ENCODE measurements at places on chromosomes 16 and 17.
A peak's percentile ranks its signal among the peaks of the same experiment; 100 is the strongest.

- no peak for DNase-seq
These were observed at the start of gene DNASE1L2 for GRCh38 chr16:2236337-2237101. Gene DNASE1L2 (plus strand): TSS chr16:2236444. CDS start chr16:2236817, 373 bp downstream.

DNA sequence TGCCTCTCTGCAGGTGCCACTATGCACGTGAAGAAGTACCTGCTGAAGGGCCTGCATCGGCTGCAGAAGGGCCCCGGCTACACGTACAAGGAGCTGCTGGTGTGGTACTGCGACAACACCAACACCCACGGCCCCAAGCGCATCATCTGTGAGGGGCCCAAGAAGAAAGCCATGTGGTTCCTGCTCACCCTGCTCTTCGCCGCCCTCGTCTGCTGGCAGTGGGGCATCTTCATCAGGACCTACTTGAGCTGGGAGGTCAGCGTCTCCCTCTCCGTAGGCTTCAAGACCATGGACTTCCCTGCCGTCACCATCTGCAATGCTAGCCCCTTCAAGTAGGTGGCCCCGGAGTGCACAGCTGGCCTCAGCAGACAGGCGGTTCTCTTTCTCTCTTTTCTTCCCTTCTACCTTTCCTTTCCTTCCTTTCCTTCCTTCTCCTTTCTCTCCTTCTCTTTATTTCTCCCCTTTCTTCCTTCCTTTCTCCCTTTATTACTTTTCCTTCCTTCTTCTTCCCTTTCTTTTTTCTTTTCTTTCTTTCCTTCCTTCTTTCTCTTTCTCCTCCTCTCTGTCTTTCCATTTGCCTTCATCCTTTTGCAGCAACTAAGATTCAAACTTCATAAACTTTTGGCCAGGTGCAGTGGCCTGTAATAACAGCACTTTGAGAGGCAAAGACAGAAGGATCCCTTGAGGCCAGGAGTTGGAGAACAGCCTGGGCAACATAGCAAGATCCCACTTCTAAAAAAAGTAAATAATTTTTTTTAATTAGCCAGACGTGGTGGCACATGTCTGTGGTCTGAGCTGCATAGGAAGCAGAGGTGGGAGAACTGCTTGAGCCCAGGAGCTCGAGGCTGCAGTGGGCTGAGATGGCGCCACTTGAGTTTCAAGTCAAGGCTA is 46.7 kb downstream of the SCNN1B start:
- DNase-seq, result no peak

DNA sequence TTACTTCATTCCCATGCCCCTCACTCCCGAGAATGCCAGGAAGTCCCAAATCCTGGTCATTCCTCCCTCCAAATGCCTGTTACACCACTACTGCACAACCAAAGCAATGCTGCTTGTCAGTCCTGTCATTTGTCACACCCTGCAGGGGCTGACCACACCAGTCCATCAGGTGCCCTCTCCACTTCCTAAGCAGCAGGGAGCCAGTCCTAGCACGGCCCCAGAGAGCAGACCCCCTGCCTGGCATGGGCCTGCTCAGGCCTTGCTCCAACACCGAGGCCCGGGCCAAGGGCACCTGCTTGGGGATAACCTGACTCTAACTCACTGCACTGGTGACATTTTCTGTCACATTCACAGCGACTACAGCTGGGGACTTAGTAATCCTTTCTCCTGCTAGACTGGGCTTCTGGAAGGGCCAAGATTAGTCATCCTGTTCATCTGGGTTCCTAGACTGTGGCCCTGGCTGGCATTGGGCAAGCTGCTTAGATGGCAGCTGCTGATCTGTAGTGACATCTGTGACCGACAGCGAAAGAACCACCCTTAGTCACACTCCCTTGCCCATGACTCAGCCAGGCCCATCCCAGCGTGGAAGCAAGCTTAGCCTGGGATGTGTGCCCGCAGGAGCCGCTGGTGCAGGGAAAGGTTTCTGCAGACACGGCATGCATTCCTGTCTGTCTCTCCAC is 5.4 kb downstream of the ALYREF start:
- DNase-seq, result no peak

DNA sequence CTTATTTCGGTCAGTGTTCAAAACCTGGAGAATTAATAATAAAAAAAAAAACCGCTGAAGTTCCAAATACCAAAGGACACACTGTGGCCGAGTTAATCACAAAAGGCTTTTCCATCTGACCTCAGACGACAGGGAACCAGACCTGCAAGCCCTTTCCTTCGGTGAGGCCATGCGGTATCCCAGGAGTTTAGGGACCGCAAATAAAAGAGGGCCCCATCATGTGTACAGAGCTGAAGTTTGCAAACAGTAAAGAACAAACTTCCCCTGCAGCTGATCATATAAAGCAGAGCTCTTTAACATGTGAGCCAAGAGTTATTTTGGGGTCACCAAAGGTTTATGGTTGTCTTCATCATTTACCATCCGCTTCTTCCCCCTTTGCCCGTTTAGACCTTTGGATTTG is 33.0 kb upstream of the FOXJ1 start:
- no peak for DNase-seq

DNA sequence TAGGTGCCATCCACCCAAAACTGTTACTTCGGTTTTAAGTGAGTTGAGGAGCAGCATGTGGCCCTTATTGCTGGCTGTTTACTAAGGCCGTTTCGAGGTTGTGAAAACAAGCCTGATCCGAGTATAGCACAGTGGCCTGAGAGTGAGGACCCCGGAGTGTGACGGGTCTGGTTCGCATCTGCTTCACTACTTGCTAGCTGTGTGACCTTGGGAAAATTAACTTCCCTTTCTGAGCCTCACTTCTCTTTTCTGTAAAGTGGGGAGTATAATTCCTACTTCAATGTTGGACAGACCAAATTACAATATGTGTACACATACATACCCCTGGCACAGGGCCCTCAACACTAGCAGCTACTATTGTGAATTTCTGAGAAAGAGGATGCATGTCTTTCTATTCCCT is 11.7 kb upstream of the HEATR6 start:
- no peak for DNase-seq

- no peak for DNase-seq
These were observed 33.6 kb downstream of the ELAC2 start for GRCh38 chr17:12983991-12984884.

GRCh38 chr16:10787304-10787703 is 31.3 kb downstream of the TVP23A start:
- DNase-seq, result no peak

DNA sequence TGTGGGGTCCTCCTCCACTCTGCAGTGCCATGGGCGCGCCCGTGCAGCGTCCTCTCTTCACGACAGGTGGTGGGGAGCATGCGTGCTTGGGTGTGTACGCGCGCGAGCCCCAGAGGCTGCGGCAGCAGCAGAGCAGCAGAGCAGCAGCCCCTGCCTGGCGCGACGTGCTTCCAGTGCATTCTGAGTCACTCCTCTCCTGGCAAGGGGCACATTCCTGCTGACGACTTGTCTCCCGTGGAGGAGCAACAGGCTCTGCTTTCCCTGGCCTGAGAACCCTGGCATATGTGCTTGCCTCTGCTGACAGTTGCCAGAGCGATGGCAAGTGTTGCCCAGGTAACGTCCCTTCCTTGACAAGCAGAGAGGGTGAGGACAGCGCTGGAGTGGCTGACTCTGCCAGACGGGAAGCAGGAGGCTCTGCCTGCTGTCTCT is 133.8 kb upstream of the PLCG2 start:
- DNase-seq, result peak; percentile 80

- DNase-seq, result no peak
These were observed 25.8 kb downstream of the ASIC2 start for GRCh38 chr17:33267271-33267790.

- no peak for DNase-seq
These were observed 141.4 kb downstream of the TMEM132E start for GRCh38 chr17:34720760-34721159.

DNA sequence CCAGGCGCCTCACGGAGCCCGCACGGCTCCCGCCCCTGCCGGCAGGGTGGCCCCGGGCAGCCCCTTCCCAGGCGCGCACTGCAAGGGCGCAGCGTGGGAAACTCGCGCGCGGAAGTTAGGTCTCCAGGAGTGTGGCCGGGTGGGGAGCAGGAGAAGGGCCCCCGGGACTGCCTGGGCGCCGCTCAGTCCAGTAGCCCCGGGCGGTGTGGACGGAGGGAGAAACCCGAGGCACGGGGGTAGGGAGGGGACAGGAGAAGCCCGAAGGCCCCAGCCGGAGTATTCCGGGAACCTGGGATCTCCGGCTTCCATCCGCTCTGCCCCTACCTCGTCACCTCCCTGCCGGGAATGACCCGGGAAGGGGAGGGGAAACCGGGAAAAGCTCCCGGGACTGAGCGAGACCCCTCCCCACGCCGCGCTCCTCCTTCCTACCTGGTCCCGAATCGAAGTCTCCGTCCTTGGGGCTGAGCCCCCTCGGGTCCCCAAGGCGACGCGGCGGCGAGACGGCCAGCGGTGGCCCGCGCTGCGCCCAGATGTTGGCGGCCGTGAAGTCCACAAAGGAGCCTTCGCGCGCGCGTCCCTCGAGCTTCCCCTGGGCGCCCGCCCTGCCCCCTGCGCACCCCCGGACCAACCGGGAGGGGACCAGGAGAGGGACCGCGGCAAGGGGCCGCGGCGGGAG is 418 bp downstream of the SOCS3 start:
- peak; percentile 48 for DNase-seq

- DNase-seq, result no peak
These were observed 16.5 kb downstream of the PSME3IP1 start for GRCh38 chr16:57169327-57169726.

DNA sequence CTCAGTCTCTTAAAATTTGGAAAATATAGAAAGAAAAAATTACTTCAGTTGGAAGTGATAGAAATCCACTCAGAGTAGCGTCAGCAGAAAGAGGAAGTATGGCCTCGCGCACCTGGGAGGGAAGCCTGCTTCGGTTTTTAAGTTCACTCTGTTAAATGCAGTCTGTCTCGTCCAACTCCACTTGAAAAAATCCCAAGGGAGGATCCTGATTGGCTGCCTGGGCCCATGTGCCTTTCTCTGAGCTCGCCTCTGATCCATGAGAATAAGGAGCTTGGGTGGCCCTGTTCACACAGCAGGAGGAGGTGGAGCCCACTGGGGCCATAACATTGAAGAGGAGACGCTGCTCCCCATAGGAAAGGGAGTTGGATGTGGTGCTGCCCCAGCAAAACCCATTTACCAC is 40.7 kb downstream of the DNAJA2 start:
- no peak for DNase-seq

DNA sequence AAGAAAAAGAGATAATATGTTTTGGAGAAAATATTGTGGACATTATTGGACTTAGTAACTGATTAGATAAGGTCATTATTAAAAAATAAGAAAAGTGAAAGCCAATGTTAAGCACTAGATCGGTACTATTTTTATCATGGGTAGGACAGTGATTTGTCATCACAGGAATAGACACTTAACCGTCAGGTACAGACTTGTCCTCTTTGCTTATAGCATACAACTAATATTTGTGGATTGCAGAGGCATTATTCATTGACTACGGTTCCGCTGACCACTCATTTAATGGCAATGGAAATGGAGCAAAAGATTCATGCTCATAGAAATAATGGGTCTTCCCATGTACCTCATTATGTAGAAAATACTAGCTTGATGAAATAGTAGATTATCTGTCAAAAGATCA is 596.3 kb upstream of the CA10 start:
- no peak for DNase-seq

GRCh38 chr16:75382611-75383010 is 50.7 kb downstream of the CFDP1 start:
- DNase-seq, result no peak

GRCh38 chr16:82917886-82918595 is 291.3 kb downstream of the CDH13 start:
- DNase-seq, result no peak

- peak; percentile 70 for DNase-seq
These were observed 167.5 kb downstream of the RAB11FIP4 start for GRCh38 chr17:31558748-31559583.

- no peak for DNase-seq
These were observed 6.9 kb downstream of the TBX6 start for GRCh38 chr16:30084816-30085159.

- no peak for DNase-seq
These were observed 299.6 kb downstream of the MAP2K4 start for GRCh38 chr17:12320286-12320685.

DNA sequence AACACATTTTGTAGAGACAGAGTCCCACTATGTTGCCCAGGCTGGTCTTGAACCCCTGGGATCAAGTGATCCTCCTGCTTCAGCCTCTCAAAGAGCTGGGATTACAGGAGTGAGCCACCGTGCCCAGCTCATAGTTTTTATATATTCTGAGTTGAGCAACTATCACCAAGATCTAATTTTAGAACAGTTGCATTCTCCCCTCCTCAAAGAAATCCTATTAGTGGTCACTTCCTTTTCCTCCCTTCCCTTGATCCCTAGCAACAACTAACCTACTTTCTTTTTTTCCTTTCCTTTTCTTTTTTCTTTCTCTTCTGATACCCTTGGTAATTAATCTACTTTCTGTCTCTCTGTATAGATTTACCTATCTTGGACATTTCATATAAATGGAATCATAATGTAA is 61.5 kb upstream of the B4GALNT2 start:
- no peak for DNase-seq

DNA sequence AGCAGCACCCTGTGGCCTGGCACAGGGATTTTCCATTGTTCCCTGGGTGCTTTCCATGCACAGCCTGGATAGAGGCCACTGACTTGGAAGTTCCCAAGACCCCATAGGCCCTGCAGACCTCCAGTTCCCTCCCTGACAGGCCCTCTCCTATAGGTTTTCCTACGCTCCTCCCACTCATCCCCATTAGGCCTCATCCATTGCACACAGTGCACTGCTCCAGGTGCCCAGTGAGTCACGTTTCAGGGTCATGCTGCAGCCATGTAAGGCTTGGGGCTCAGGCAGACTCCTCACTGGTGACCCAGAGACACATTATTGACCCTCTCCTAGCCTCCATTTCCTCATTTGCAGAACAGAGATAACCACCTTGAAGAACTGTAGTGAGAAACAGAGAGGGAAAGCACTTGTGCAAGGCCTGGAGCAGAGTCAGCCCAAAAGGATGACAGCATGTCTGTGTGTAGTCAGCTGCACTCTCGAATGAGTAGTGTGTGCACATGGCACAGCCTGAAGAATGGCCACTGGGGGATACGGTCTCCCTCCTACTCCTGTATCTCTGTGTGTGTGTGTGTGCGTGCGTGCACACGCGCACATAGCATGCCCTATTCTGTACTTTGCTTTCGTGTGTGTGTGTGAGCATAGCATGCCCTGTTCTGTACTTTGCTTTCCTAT is 26.8 kb downstream of the DRC3 start:
- peak; percentile 65 for DNase-seq

DNA sequence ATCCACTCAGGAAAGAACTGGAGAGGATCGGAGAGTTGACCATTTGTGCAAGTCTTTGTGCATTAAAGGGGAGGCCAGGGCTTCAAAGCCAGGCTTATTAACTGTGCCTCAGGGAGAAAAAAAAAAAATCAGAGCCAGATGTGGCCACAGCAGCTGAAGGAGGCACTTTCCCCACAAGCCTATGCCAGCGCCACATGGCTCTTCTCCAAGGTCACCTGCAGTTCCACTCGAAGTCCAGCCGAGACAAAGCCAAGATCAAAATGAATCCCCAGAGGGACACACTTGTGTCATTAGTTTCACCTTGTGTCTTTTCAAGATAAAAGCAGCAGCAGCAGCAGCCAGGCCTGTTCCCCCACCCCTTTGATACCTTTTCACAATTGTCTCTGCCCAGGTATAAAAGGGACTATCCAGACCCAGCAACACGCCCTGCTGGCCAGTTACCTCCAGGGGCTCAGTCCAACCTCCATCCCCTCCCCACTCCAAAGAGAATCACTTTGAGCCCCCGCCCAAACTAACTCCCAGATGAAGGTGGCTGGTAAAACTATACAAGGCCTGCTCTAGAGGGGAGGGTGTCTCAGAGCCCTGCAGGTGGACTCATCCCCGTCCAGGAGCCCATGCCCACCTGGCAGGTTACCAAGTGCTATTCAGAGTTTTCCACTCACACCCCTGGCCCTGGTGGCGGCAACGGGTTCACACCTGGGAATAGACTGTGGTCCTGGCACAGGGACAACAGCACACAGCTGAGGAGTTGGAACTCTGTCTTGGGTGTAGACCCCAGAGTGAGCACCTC is 29.2 kb downstream of the AXIN2 start:
- DNase-seq, result no peak

All from SHP77 (cell line).